Upper lobe of right lung (tissue), 1 donor: ENCODE measurements at places on chromosomes 5 and 9. TPM values are rescaled to one million over a fixed set of nuclear protein-coding genes. Genes with fewer than 3 reads are reported as not detected.

The CDO1 gene
- total RNA-seq = 20.1 TPM

The PHYKPL gene
- 96.1 TPM for total RNA-seq

The FOXI1 gene
- not detected for total RNA-seq

The C9orf50 gene
- not detected for total RNA-seq

- H3K4me1 ChIP-seq = no peaks in the 10 kb centered on the region
- H3K27ac ChIP-seq = no peak overlapping the region
- H3K36me3 ChIP-seq = no peaks in the 10 kb centered on the region
- no peak for DNase-seq
- no peak overlapping the region for H3K4me3 ChIP-seq
Measured at GRCh38 chr9:80707120-80707519, 982.2 kb downstream of the TLE1 start.

GRCh38 chr5:119439140-119439631, 13.1 kb upstream of the HSD17B4 start:
- H3K4me3 ChIP-seq = peak overlapping the region; percentile 8
- no peaks in the 10 kb centered on the region for H3K36me3 ChIP-seq
- H3K27ac ChIP-seq = peak overlapping the region; percentile 11

DNA sequence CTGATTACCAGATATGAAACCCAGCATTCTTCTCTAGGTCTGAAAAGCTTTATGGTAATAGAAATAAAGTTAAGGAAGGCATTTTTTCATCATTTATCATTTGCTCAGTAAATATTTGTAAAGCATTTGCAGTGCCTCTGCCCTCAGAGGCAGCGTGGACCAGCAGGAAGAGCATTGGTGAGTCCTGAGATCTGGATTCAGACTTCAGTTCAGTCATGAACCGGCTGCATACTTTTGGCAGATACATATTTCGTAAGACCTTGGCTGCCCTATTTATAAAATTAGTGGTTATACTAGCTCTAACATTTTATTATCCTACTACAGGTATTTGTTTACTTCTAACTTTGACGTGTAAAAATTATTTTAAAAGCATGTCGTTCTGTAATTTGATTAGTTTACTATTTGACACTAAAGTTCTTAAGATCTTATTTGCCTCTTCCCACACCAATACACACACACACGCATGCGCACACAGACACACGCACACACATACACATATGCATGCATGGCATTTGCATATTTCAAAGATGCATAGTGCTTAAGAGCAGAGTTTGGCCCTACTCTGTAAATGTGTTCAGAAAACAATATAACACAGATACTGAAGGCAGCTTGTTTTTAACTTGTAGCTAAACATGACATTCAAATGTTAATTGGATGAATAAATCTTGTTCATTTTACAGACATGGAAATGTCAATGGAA, 101.9 kb downstream of the RPS23 start:
- no peak overlapping the region for H3K27ac ChIP-seq
- H3K4me3 ChIP-seq = no peak overlapping the region
- no peak for DNase-seq
- peaks cover 6% of the 10 kb centered on the region for H3K36me3 ChIP-seq
- H3K27me3 ChIP-seq = no peaks in the 10 kb centered on the region

- no peak overlapping the region for H3K4me3 ChIP-seq
- H3K4me1 ChIP-seq = no peaks in the 10 kb centered on the region
- H3K36me3 ChIP-seq = no peaks in the 10 kb centered on the region
- no peak overlapping the region for H3K27ac ChIP-seq
- DNase-seq = no peak
- no peaks in the 10 kb centered on the region for H3K27me3 ChIP-seq
Measured at GRCh38 chr5:121006217-121006616, 542.1 kb downstream of the PRR16 start.

DNA sequence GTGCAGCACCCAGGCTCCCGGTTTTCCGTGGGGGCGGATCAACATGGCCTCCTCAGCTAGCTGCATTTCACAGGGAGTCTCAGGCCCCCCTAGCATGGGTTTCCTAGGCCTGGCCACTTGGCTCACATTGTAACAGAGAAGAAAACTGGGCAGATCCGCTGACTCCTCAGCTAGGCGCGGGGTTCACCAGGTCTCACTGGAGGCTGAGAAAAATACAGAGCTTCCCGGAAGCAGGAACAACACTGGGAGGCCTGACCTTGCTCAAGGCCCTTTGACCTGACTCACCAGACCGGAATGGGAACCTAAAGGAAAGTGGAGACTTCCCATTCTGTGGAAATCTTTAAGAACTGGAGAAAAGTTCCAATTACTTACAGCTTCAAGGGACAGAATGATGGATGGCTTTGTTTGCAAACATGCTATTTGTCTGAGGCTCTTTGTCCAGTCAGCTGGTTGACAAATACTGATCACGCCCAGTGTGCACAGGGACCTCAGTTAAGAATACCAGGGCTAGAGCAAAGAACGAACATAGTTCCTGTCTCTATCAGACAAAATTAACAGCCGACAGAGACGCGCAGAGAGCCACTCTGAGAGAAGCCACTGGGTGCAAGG, 88.7 kb upstream of the LRRTM2 start:
- DNase-seq = peak; percentile 28
- H3K27ac ChIP-seq = no peak overlapping the region
- no peaks in the 10 kb centered on the region for H3K27me3 ChIP-seq

GRCh38 chr5:68740226-68740910, 353.4 kb upstream of the SLC30A5 start:
- DNase-seq = no peak
- H3K4me1 ChIP-seq = no peaks in the 10 kb centered on the region
- H3K27me3 ChIP-seq = no peaks in the 10 kb centered on the region
- H3K4me3 ChIP-seq = no peak overlapping the region
- no peak overlapping the region for H3K27ac ChIP-seq

DNA sequence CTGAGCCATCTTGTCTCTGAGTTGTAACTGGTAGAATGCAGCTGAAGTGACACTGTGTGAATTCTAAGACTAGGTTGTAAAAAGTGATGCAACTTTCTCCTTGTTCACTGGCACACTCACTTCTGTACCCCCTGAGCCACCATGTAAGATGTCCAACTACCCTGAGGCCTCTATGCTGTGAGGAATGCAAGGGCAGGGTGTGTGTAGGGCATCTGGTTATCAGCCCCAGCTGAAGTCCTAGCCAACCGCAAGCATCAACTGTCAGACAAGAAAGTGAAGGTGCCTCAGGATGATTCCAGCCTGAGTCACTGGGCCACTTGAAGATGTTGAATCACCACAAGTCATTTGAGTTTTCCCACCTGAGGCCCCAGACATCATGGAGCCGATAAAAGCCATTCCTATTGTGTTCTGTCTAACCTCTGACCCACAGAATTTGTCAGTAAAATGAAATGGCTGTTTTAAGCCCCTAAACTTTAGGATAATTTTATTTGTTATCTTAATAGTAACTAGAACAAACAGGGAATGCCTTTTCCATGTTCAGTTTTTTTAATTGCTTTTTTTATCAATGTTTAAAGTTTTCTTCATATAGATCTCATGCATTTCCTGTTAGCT, 18.7 kb upstream of the RHOBTB3 start:
- DNase-seq = no peak
- H3K4me1 ChIP-seq = no peaks in the 10 kb centered on the region
- H3K36me3 ChIP-seq = no peaks in the 10 kb centered on the region
- no peaks in the 10 kb centered on the region for H3K27me3 ChIP-seq

DNA sequence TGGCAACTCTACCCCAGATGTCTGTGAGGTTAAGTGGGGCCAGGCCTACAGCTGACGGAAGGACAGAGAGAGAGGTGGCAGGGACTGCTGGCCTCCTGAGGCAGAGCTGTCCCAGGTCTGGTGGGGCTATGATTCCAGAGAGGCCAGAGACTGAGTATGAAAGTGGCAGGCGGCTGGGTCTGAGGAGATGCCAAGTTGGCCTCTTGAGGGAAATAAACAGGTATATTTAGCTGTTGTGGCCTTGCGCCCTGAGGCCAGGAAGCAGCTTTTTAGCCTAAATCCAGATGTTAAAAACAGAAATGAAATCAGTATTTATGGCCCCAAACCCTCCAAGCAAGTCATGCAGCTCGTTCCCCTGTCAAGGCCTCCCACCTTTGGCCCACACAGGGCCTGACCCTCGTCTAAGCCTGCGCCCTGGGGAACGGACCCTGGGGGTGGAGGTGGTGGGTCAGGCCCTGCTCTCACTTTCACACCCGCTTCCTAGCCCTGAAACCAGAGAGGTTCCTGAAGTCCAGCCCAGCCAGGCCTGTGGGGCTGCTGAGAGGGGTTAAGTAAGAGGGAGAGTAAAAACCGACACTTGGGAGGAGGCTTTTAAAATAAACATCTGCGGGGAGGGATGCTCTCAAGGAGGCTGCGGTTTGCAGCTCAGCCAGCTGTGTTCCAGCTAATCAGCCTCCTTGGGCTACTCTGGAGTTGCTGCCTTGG, 18.7 kb downstream of the PCDHGC5 start:
- peak overlapping the region; percentile 74 for H3K27ac ChIP-seq
- no peak for DNase-seq
- no peak overlapping the region for H3K4me3 ChIP-seq
- no peaks in the 10 kb centered on the region for H3K27me3 ChIP-seq

DNA sequence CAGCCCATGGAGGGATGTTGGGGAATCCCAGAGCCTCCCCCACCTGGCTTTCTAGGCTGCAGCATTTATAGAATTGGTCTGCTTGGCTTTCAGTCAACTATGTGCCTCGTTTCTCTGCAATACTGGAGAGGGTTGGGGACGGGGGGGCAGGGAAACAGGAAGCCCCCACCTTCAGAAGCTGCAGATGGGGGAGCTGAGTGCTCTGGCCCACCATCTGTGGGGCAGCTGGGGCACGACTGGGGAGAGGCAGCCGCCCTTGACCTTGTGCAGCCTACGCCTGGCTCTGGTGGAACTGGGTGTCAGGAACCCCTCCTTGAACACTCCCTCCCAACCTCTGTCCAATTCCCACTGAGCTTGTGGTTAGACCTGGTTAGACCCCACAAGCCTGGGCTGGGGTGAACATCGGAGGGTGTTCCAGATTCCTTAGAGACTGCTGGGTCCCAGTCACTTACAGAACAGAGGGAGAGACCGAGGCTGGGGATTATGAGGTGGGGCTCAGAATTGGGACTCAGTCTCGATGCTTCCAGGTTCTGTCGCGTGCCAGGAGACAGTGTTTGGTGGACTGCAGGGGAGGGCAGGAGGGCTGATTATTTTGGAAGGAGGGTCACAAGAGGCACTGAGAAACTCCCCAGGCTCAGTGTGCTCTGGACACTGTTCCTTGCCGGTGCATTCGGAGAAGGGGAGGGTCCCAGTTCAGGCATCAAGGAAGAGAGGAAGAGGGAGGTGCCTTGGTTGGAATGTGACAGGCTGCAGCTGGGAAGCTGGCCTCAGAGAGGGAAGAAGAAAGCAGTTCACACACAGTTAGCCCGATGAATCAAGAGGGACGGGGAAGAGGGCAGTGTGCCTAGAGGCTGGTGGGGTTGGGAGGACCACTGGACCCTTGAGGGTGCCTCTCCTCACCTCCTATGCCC, 25.6 kb downstream of the COL27A1 start:
- H3K36me3 ChIP-seq = no peaks in the 10 kb centered on the region
- DNase-seq = no peak
- H3K4me1 ChIP-seq = peaks cover 24% of the 10 kb centered on the region

GRCh38 chr5:139171779-139172404, 26.3 kb downstream of the SIL1 start:
- H3K4me1 ChIP-seq = peaks cover 9% of the 10 kb centered on the region
- no peaks in the 10 kb centered on the region for H3K27me3 ChIP-seq
- no peaks in the 10 kb centered on the region for H3K36me3 ChIP-seq
- no peak overlapping the region for H3K4me3 ChIP-seq

GRCh38 chr5:106121972-106122605, 1548.6 kb downstream of the EFNA5 start:
- no peaks in the 10 kb centered on the region for H3K4me1 ChIP-seq
- no peaks in the 10 kb centered on the region for H3K36me3 ChIP-seq
- H3K27ac ChIP-seq = no peak overlapping the region
- H3K27me3 ChIP-seq = no peaks in the 10 kb centered on the region

- H3K27ac ChIP-seq = no peak overlapping the region
- H3K36me3 ChIP-seq = no peaks in the 10 kb centered on the region
- DNase-seq = no peak
- no peak overlapping the region for H3K4me3 ChIP-seq
- no peaks in the 10 kb centered on the region for H3K27me3 ChIP-seq
Measured at GRCh38 chr5:143511736-143512135, 108.2 kb upstream of the NR3C1 start.

DNA sequence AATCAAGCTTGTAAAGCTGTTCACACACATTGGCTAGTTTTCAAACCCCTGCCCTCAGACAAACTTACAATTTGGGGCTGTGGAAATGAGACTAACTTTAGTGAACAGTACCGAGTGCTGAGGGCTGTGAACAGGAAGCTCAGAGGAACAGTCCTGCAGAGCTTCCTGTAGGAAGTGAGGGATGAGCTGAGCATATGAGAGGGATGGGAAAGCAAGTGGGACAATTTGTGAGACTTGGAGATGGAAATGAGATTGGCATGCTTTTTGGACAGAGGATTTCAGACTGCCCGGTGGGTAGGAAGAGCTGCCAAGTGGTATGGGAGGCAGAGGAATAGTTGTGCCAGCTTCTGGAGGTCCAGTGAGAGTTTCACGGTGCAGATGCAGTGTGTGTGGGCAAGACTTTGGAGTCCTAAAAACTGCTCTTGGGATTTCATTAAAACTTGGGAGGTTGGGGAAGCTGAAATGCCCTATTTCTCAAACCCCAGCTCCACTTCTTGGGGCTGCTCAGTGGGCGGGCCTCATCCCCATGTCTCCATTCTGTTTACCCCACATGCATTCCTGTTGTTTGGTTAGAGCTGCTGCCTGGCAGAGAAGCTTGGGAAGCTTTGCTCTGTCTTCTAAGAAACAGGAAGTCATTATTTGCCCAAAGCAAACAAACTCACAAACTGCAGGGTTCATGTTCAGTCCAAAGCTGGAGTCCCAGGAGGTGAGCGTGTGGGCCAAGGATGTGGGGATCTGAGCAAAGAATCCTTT, 267.5 kb downstream of the ZSWIM6 start:
- H3K4me1 ChIP-seq = peaks cover 11% of the 10 kb centered on the region
- no peak overlapping the region for H3K27ac ChIP-seq
- no peak for DNase-seq
- no peak overlapping the region for H3K4me3 ChIP-seq

- H3K4me3 ChIP-seq = no peak overlapping the region
- no peaks in the 10 kb centered on the region for H3K36me3 ChIP-seq
- DNase-seq = no peak
- H3K4me1 ChIP-seq = no peaks in the 10 kb centered on the region
Measured at GRCh38 chr5:9786380-9787360, 156.5 kb upstream of the TAS2R1 start.
